CD4-positive, alpha-beta T cell treated with Interferon gamma for 1 hour (primary cell): ENCODE measurements at places on chromosomes 13 and 19.

DNA sequence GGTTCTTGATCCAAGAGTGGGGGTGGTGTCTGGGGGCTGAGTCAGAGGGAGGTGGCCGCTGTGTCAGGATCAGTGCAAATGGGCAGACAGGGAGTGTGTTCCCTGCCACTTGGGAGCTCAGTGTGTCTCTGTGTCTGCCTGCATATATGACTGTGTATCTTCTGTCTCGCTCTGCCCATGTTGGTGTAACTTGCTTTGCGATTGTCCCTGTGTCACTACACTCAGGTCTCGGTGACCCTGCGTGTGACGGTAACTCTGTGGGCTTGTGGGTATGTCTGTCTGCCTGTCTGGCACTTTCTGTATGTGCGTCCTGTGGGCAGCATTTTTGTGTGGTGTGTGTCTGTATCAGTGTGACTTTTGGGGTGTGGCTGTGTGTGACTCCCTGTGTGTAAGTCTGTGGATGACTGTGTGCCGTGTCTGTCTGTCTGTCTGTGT is 8.2 kb upstream of the ERFL start:
- DNase-seq, result peak; percentile 67

- no peak for DNase-seq
Measured at GRCh38 chr13:92122186-92122853, 723.9 kb downstream of the GPC5 start.

GRCh38 chr13:113036401-113036800 is 67.4 kb downstream of the MCF2L start:
- DNase-seq, result no peak

DNA sequence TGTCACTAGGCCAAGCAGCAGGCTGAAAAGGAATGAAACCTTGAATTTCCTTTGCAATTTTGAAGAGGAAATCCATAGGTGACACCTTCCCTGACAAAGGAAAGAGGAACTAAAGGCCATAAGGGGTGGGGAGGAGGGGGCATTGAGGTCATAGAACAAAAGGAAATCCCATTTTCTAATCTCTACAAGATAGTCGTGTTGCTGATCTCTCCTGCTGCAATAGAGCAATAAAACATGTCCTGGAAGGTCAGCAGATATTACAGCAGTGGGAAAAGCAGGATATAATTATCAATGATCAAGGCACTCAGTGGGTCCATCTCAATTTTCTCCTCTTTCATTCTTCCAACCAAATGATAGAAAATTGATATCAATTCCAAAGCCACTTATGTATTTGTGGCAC is 20.3 kb upstream of the RAP2A start:
- no peak for DNase-seq

DNA sequence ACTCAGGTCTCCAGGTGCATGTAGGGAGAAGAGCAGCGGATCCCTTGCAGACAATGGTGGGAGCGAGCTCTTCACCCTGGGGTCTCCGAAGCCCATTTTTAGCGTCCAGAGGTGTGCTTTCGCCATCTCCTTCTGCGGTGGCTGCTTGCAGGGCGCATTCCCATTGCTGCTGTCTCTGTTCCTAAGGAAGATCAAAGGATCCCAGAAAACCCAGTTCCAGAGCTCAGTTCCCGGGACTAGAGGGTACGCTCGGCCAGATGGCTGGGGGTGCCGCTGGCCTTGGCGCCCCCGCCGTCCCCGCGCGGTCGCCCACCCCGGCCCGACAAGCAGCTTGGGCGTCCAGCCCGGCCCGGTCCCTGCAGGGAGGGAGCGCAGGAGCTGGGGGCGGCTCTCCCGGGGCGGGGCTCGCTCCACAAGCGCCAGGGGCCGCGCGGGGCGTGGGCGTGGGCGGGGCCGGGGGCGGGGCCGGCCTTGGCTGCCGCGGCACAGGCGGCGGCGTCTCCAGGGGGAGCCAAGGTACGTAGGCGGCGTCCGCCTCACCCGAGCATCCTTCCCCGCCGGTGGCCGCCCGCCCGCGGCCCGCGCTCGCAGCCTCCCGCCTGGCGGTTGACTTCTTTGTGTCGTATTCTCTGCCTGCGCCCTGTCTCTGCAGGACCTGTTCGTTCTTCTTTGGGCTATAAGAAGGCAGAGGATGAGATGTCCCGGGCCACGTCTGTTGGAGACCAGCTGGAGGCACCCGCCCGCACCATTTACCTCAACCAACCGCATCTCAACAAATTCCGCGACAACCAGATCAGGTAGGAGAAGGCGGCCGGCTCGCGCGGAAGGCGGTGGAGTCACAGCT is 96.8 kb downstream of the ATP8A2 start:
- no peak for DNase-seq

DNA sequence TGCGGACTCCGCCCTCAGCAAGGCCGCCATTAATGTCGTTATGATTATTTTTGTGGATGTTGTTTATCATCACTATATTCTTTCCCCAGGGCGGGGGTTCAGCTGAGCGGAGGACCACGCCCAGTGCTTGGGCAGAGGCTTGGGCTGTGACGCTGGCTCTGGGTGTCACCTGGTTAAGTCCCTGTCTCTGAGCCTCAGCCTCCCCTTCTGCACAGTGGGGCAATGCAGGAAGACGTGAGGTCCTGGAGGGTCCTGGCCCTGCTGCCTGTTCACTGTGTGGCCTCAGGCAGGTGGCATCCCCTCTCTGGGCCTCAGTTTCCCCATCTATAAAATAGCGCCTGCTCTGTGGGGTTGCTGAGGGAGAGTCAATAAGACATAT is 32.5 kb downstream of the NFIC start:
- DNase-seq, result no peak

DNA sequence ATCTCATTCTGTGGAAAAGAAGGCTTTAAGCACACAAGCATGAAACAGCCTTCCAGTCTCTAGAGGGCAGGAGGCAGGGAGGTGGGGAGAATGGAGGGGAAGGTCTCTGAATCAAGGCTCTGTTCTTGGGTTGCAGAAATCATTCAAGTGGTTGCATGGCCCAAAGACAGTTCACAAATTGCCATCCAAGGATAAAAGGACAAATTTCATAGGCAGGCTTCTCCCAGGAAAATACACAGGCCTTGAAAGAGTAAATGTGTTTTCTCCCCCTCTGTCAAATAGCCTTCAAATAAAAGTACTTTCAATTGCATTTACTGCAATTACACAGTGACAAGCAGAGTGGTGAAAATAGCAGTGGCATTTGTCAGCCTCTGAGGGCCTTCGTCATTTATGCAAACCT is 450.8 kb downstream of the DCT start:
- DNase-seq, result no peak

DNA sequence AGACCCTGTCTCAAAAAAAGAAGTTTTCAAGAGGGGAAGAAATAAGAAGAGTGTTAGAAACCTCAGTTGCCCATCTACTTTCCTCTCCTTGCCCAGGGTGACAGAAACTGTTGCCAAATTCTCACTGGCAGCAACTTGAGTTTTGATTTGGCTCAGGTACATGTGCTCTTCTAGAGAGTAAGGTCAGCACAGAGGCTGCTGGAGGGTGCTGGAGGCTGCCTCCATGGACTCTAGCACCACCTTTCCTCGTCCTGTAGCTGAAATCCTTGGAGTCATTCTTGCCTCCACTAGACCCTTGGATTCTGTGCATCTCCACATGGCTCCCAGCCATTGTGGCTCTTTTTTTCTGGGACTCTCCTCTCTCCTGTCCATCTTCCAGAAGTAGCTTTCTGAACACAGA is 149.1 kb downstream of the TM9SF2 start:
- DNase-seq, result no peak

GRCh38 chr19:54158812-54159351 is 639 bp downstream of the LENG1 start:
- no peak for DNase-seq

DNA sequence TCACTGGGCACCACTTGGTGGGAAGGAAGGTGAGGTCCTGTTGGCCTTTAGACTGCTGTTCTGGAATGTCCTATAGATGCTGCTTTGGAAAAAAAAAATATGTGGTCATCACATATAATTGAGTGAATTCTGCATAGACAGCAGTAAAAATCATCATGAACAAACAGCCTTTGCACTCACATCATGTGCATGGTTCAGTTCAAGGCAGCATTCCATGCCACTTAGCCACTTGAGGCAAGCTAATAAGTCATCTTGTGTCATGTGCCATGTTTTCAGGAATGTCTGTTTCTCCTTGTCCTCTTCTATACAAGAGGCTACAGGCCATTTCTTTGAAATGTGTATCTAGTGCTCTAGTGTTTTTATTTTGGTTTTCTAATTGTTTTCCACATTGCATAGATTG is 43.9 kb upstream of the TSC22D1 start:
- no peak for DNase-seq

GRCh38 chr13:111118898-111119607 is 3.9 kb downstream of the ARHGEF7 start:
- DNase-seq, result no peak

- DNase-seq, result no peak
Measured at GRCh38 chr13:100811928-100812327, 137.3 kb upstream of the TMTC4 start.

GRCh38 chr19:17243211-17243829 is 2.4 kb downstream of the NR2F6 start:
- DNase-seq, result no peak

- no peak for DNase-seq
Measured at GRCh38 chr19:18439025-18439909, 1.3 kb upstream of the ISYNA1 start.

- DNase-seq, result no peak
Measured at GRCh38 chr13:105591277-105591676, 944.2 kb downstream of the EFNB2 start.

DNA sequence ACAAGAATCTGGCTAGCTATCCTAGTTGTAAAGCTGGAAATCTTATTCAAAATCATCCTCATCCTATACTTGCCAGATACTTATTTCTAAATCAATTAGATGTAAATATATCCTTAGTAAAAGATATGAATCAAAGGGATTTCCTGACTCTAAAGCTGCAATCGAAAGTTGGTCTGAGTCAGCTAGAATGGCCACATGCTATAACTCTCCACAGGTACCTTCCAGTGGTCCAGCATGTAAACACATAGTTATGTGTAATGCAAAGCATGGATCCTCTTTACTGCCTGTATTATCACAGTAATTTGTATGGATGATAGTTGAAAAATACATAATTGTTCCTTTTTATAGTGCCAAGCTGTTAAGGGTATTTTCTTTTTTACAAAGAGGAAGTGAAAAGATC is 27.4 kb downstream of the SLITRK6 start:
- no peak for DNase-seq

- DNase-seq, result peak; percentile 84
Measured at GRCh38 chr19:11482384-11483050, 1.7 kb upstream of the ELAVL3 start.

DNA sequence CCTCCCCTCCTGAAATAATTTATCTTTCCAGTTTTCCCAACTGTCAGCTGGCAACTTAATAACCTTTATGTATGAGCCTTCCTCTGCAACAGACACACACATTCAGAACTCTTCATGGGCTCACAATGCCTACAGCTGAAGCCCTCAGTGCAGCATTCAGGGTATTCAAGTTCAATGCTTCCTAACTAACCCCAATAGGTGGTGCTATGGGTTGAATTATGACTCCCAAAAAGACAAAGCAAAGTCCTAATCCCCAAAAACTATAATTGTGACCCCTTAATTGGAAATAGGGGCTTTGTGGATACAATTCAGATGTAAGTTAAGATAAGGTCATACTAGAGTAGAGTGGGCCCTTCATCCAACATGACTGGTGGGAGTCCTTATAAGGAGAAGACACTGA is 202.2 kb downstream of the SUCLA2 start:
- DNase-seq, result no peak

- no peak for DNase-seq
Measured at GRCh38 chr19:50891253-50891625, 18.0 kb downstream of the KLK2 start.

DNA sequence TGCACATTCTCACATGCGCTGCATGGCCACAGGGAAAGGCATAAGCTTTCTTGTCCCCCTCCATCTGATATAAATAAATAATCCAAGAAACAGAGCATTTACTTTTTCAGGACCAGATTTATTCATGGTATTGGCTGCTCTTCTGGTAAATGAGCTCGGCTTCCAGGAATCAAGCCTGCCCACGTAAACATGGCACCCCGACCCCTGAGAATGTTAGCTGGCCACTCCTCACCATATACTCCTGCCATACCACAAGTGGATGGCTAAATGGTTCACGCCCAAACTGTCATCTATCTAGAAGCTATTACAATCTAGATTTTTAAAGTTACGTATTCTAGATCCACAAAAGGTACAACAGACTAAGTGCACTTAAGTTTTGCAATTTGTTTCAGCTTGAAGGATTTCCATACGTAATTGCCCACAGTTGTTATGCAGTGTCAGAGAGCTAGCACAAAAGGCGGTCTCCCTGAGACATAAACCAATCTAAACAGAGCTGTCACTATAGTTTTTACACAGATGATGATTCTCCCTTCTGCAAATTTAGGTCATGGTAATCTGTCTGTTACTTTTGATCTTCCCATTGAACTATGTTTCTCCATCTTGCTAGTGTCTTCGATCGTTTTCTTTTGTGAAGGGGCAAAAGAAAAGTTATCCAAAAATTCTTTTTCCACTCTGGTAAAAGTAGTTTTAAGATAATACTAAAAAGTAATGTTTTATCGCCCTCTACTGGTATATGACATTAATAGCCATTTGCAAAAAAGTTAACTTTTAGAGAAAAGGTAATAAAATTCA is 16.2 kb upstream of the FOXO1 start:
- DNase-seq, result no peak

DNA sequence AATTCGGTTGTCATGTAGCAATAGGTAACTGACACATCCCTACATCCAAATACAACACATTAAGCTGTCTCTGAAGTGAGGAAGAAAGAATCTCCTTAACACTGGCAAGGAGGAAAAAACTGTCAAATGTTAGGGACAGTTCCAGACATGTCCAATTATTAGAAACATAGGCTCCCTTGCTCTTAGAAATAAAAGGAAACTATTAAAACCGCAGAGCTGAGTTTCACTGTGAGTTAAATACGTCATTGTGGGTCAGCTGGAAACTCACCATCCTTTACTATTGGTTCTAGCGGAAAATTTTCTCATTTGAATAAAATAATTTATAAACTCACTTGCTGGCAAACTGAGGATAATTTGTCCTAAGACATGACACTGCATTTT is 40.7 kb downstream of the STARD13 start:
- no peak for DNase-seq

- peak; percentile 78 for DNase-seq
Measured at GRCh38 chr13:27425918-27426630, 1.7 kb downstream of the GTF3A start.

DNA sequence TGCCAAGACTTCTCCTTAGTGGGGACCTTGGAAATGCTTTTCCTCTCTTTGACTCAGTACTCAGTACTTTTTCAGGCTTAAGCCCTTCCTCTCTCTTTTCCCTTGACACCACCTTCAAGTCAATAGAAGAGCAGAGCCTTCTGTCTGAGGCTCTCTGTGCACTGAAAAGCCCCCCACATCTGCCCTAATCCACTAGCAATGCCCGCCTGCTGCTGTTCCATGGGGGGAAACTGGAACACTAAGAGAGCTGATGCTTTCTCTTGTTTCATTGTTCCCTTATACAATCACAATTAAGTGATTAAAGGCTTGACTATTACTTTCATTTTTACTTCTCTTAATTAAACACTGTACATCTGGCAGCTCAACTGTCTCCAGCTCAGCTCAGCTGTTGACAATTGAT is 254.5 kb downstream of the SLITRK6 start:
- DNase-seq, result no peak
